Brain microvascular endothelial cell (primary cell): ENCODE measurements at places on chromosomes 7 and 10.

DNA sequence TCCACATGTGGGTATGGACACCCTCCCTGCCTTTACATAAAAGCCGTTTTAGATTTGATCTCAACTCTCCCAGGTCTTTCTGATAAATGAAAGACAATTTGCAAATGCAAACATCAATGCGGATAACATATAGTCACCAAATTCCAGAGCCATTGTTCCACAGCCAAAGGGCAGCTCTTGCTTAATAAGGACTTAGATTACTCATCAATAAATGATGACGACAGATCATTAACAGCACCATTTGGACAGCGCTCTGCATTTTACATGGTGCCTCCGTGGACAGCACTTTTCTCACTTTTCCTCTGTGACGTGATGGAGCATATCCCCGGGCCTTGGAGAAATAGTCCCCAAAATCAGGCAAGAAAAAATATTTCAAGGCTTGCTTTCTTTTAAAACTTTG lies 370.3 kb upstream of the CELF2 start:
- DNase-seq: no peak

- DNase-seq: no peak
Observed at GRCh38 chr10:70585578-70586169, 16.9 kb downstream of the PRF1 start.

- no peak for DNase-seq
Observed at GRCh38 chr10:110691139-110691538, 47.0 kb downstream of the RBM20 start.

DNA sequence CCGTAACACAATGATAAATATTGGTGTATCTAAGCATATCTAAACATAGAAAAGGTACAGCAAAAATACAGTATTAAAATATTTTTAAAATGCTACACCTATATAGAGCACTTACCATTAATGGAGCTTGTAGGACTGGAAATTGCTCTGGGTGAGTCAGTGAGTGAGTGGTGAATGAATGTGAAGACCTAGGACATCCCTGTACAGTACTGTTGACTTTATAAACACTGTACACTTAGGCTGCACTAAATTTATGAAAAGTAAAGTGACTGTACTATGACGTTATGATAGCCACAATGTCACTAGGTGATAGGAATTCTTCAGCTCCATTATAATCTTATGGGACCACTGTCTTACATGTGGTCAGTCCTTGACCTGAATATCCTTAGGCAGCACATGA lies 147.0 kb downstream of the GLI3 start:
- no peak for DNase-seq
